ENCODE measurements at places on chromosomes 11 and 22.

- no peak for DNase-seq
Measured at GRCh38 chr22:36863979-36864378, 3.2 kb downstream of the NCF4 start.

GRCh38 chr11:108666373-108666772 is 1.5 kb downstream of the DDX10 start:
- DNase-seq, result no peak

GRCh38 chr11:103805688-103806009 is 230.8 kb upstream of the DDI1 start:
- no peak for DNase-seq

GRCh38 chr11:17383461-17383860 is 5.0 kb downstream of the KCNJ11 start:
- no peak for DNase-seq

- DNase-seq, result no peak
Measured at GRCh38 chr11:80107415-80107814, 666.6 kb upstream of the TENM4 start.

- no peak for DNase-seq
Measured at GRCh38 chr11:27599217-27599616, 92.6 kb upstream of the LIN7C start.

GRCh38 chr11:72984453-72985077 is 157.6 kb downstream of the FCHSD2 start:
- DNase-seq, result no peak

- no peak for DNase-seq
Measured at GRCh38 chr11:13193613-13194012, 84.0 kb upstream of the BMAL1 start.

DNA sequence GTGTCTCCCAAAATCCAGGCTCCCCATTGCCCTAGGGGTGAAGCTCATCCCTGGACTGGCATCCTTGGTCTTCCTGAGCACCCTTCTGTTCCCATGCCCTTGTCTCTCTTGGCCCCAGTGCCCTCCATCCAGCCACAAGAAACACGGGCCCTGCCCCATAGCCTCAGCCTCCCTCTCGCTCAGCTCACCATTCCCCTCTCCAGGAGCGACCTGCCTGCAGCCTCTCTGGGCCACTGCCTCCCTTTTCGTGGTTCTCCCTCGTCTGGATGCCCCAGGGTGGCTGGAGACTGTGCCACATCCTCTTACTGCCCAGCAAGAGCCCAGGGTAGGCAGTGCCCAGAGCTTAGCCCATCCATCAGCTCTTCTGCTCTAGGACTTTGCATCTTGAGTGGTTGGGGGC is 532.1 kb downstream of the TBC1D22A start:
- no peak for DNase-seq

GRCh38 chr11:113694390-113694789 is 11.7 kb downstream of the TMPRSS5 start:
- DNase-seq, result no peak

DNA sequence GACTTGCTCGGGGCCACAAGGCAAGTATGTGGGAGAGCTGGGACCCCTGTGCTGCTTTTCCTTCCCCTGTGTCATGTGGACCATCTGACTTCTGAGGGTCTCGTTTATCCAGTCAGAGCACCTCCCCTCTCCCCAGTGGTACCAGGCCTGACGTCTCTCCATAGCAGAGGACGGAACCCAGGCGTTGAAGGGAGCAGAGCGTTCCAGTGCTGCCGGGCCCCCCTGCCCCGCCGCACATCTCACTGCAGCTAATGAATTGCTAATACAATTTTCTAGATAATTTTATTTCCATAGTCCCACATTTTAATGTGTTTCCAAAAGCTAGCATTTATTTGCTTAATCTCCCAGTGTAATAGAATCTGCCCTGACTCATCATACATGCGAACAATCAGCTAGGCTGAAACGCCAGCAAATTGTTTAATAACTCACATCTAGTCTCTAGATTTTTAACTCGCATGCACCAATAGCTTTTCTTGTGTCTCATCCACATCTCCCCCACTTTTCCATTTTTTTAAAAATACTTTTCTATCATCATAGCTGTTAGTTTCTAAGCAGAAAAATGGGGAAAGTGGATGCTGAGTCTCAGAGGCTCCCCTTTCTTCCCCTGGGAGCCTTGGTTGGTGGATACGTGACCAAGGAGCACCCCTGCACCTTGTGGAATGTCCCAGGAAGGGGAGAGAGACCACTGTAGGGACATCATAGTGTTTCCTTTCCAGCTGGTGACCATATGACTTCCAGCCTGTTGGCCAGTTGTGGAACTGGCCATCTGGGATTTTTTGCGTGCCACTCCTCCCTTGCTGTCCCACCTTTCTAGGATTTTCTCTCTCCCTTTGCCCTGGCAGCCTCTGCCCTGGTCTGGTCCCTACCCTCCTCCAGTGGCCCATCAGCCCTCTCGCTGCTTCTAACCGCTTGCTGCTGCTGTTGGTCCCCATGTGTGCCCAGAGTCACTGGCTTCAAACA is 58.6 kb upstream of the NNMT start:
- no peak for DNase-seq

- no peak for DNase-seq
Measured at GRCh38 chr11:102985850-102986249, 30.3 kb upstream of the MMP13 start.

GRCh38 chr11:19377881-19378280 is 137.1 kb upstream of the E2F8 start:
- DNase-seq, result no peak

GRCh38 chr11:26227301-26227746 is 104.6 kb upstream of the ANO3 start:
- peak; percentile 56 for DNase-seq

- DNase-seq, result no peak
Measured at GRCh38 chr11:8746331-8746974, 63.9 kb downstream of the RPL27A start.

DNA sequence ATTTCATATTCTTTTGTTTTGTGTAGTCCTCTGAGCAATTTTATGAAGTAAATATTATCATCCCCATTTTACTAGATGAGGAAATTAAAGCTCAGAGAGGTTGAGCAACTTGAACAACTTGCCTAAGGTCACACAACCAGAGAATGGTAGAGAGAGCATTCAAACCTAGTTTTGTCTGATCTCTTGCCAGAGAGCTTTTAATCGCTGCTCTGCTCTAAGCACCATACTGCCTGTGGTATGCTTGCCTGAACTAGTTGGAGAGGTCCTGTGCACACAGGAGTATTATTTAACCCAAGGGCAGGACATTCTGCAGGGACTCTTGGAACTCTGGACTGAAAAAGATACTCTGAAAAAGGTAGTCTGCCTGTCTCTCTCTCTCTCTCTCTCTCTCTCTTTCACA is 38.5 kb downstream of the TRAF6 start:
- DNase-seq, result no peak

GRCh38 chr11:19711911-19712280 is 741 bp upstream of the NAV2 start:
- no peak for DNase-seq

Measured in AG20443 (cell line).